ENCODE measurements at places on chromosomes 11 and 22.

- no peak for DNase-seq
Measured at GRCh38 chr11:60594998-60595642, 79.9 kb downstream of the MS4A13 start.

DNA sequence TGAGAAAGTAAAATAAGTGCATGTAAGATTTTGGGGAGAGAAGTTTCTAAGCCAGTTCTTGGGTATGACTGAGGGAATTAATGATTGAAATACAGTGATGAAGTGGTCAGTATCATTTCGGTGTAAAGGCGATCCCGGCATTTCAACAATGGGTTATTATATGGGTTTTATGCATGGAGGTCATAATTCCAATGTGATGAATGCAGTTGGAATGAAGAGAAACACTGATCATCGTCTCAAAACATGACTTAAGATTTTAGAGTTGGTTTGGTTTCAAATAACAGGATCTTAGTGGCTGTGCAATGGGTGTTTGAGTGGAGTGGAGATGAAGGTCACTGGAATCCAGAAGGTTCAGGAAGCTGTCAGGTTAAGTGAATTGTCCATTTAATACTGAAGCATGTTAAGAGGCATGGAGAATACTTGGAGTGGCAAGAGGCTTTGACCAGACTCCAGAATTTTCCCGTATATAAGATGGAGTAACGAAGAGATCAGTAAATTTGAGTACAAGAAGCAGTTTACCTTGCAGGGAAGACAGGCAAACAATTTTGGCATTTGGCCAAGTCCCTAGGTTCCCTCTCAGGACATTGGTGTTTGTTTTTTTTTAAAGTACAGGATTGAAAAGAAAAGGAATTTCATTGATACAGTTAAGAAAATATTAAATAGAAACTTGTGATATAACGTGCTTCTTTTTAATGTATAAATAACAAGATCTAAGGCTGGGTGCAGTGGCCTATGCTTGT lies 96.4 kb upstream of the BIRC3 start:
- DNase-seq: no peak

DNA sequence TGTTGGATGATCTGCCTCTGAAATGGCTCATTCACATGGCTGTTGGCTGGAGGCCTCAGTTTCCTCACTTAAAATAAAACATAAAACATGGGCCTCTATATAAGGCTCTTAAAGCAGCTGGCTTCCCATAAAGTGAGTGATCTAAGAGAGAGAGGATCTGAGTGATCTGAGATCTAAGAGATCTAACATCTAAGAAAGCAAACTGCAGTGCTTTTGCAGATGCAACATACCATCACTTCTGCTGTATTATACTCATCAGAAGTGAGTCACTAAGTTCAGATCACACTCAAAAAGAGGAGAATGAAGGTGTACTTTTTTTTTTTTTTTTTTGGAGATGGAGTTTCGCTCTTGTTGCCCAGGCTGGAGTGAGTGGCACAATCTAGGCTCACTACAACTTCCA lies 18.1 kb upstream of the HSPA8 start:
- DNase-seq: no peak

DNA sequence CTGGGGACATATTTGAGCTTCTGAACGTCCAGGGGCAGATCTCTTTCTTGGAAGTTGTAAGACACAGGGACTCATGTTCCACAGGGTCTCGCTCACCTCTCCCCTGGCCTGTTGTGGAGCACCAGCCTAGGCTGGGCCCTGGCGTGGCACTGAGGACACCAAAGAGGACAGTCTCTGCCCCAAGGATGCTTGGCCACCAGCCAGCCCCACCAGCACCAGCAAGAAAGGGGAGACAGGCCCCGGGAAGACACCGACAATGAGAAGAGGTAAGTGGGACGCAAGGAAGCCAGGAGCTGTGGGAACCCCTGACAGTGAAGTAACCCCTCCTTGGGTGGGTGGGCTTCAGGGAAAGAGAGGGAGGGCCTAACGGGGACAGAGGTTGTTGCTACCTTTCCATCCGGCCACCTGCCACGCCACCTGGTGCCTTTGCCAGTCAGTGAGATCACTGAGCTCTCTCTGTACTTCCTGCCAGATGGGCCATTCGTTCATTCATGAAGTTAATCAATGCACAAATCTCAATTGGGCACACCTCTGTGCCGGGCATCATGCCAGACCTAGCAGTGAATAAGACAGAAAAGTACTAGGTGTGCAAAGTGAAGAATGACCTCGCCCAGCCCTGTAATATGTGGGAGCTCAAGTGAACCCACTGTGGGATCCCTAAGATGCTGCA lies 11.1 kb downstream of the APOL5 start:
- DNase-seq: no peak

- no peak for DNase-seq
Measured at GRCh38 chr11:105610871-105611571, 1.1 kb downstream of the GRIA4 start.

- DNase-seq: no peak
Measured at GRCh38 chr22:41638748-41639147, 17.7 kb downstream of the XRCC6 start.

- DNase-seq: no peak
Measured at GRCh38 chr22:10741210-10741609, 4786.8 kb upstream of the OR11H1 start.

- DNase-seq: no peak
Measured at GRCh38 chr11:9689721-9690120, 25.8 kb downstream of the SWAP70 start.

GRCh38 chr22:39311592-39312400 lies 7.6 kb downstream of the RPL3 start:
- no peak for DNase-seq

GRCh38 chr11:27532652-27533325 lies 26.2 kb upstream of the LIN7C start:
- DNase-seq: no peak

- no peak for DNase-seq
Measured at GRCh38 chr11:30434901-30435300, 112.0 kb downstream of the ARL14EP start.

DNA sequence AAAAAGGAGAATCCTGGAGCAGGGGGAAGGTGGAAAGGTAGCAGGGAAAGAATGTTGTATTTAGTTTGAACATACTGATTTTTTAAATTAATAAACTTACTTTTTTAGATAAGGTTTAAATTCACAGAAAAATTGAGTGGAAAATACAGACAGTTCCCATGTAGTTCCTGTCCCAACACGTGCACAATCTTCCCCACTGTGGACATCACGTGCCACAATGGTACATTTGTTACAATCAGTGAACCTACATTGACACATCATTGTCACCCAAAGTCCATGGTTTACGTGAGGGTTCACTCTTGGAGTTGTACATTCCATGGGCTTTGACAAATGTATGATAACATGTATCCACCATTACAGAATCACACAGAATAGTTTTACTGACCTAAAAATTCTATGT lies 10.5 kb upstream of the PICALM start:
- DNase-seq: no peak

DNA sequence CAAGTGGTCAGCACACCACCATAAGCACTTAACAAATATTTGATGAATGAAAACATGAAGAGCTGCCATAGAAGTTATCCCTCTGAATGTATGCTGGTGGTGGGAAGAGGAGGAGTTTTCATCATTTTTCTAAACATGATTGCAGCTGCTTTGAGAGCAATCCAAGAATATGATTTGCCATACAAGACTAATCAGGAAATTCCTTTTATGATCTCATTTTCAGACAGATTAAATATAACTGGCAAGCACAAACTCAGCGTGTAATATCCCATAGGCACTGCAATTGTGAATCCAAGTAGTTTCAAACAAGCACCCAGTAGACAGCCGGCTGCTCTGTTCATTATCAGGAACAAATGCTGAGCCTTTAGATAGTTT lies 505.7 kb upstream of the LUZP2 start:
- no peak for DNase-seq

GRCh38 chr22:32801537-32802236 lies at the start of gene TIMP3:
TIMP3 (plus strand) TSS chr22:32801705; CDS start chr22:32802002, 297 bp downstream.
- DNase-seq: no peak

DNA sequence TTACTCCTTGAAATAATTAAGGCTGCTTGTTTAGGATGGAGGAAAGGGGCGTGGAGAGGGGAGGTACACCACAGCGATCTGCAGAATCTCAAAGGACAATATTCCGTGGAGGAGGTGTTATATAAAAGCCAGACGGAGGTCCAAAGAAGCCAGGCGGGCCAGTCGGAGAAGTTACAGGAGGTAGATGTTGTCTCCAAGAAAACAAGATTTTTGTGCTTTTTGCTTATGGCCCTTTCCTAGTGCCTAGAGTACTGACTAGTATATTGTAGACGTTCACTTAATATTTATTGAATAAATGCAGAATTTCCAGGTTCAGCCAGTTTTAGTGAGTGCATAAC lies 761 bp downstream of the ZDHHC13 start:
- DNase-seq: no peak

GRCh38 chr11:100910808-100911207 lies 218.8 kb downstream of the PGR start:
- no peak for DNase-seq

DNA sequence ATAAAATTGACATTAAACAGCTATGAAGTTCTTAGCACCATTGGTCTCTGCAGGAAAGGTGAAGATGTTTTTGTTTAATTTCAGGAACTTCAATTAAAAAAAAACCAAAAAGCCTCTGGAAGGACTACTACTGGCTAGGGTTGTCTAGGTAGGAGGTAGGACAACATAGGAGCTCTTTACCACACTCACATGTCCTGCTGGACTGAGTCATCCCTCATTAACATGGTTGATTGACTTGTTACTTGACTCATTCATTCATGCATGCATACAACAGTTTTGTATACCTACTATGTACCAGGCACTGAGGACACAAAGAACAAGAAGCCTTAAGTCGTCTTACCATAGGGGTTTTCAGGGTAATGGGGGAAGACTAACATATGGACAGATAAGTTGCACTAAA lies 216.9 kb upstream of the ARHGAP20 start:
- DNase-seq: no peak

DNA sequence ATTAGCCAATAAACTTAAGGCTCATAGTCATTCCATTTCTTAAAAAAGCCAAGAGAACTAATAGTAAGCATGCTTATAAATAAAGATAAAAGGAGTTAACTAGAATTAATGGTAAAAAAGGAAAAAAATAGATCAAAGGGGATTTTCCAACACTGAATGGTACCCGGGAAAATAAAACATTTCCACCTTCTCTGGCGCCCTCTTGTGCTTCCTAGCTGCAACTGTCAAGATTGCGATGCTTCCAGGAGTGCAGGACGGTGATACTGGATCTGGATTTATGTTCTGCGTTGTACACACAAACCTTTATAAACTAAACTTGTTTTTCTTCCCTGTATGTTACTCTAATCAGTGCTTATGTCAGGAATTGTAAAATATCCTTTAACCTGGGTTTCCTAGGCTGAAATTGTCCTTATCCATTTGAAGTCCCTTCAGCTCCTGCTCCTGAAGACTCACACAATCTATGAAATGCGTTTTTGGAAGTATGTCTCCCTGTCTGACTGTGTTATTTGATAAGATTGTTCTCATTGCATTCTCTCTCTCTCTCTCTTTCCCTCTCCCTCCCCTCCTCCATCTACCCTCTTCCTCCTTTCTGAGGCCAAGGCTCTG lies 9.6 kb upstream of the HTATIP2 start:
- peak; percentile 46 for DNase-seq

- no peak for DNase-seq
Measured at GRCh38 chr11:116193321-116194131, 579.3 kb downstream of the BUD13 start.

- no peak for DNase-seq
Measured at GRCh38 chr11:79592406-79592805, 151.6 kb upstream of the TENM4 start.

GRCh38 chr11:116793772-116794097 lies 2.1 kb upstream of the APOA5 start:
- DNase-seq: no peak

- no peak for DNase-seq
Measured at GRCh38 chr11:63177872-63178271, 33.9 kb upstream of the SLC22A24 start.

GRCh38 chr11:31652528-31652927 lies 143.0 kb downstream of the ELP4 start:
- DNase-seq: no peak

DNA sequence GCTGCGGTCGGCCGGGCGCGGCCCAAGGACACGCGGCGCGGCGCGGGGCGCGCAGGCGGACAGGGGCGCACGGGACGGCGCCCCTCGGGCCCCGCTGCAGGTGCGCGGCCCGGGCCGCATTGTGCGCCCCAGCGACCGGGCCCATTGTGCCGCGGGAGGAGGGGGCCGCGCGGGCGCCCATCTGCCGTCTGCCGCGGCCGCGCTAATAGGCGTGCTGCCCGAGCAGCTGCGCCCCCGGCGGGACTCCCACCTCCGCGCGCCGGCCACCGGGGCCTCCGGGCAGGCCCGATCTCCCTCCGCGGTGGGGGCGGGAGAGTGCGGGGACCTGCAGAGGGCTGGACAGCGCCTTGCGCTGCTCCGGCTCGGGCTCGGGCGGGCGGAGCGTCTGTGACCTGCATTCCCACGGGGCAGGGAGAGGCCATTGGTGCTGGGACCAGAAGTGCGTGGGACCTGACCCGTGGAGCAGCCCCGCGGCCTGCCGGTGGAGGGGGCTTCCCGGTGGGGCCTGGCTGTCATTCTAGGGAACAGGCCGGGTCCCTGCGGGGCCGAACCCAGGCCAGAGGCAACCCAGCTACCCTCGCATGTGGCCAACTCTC lies 933 bp downstream of the BRSK2 start:
- DNase-seq: no peak

DNA sequence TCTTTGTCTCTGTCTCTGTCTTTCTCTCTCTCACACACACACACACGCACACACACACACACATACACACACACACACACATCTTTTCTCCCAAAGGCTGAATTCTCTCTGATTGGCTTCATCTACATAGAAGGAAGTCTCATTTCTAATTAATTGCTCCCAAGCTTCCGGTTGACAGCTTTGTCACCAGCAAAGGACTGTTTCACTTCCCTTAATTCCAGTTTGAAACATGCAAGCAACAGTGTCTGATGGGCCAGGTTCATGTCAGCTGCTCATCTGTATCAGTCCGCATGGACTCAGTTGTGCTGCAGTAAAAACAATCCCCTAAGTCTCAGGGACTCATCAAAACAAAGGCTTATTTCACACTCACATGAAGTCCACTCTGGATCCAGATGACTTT lies 16.2 kb upstream of the PVALB start:
- no peak for DNase-seq

DNA sequence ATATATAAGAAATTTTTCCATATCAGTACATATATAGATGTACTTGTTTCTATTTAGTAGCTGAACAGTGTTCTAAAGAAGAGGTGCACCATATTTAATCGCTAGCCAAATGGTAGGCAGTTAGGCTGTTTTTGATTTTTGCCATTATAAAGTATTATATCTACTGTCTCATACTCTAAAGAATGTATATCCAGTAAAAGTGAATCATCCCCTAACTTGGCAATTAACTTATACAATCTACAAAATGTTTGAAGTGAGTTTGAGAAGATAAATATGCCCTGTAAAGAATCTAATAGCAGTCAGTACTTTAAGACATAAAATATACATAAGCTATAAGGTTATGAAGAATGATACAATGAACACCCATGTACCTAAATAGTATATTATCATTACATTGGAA lies 291.5 kb downstream of the SWAP70 start:
- no peak for DNase-seq

GRCh38 chr11:17564687-17565042 lies 17.6 kb downstream of the OTOG start:
- no peak for DNase-seq
